ENCODE measurements at places on chromosomes 2 and 18.

- no peak for DNase-seq
These were observed 44.2 kb downstream of the WDPCP start for GRCh38 chr2:63544017-63544627.

GRCh38 chr2:219461047-219461514, 26.4 kb downstream of the SPEG start:
- DNase-seq, result no peak

GRCh38 chr2:134202371-134202770, 51.5 kb upstream of the MGAT5 start:
- no peak for DNase-seq

- DNase-seq, result no peak
These were observed 2.9 kb downstream of the KLHL29 start for GRCh38 chr2:23387845-23388244.

DNA sequence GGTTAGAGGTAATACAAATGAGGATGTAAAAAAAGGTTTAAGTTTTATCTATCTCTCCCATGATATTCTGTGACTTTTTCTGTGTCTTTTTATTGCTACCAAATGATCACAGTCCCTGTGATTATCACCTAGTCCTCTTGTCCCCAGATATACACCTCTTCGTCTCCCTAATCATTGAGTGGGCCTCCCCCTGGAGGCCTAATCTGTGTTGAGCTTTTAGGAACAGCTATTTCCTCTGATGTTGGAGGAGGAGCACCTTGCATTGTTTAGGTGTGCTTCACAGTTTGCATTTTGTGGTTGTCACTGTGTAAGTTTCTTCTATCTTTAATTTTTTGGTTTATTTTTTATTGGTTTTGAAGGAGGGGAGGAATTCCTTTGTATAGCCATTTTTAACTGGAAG, 33.3 kb downstream of the CCDC85A start:
- DNase-seq, result peak; percentile 4
